ENCODE measurements at places on chromosomes 6 and 20. TPM values are rescaled to one million over a fixed set of nuclear protein-coding genes. Genes with fewer than 3 reads are reported as not detected.

The CST4 gene
- not detected for polyA plus RNA-seq

The FABP7 gene
- 0.17 TPM for polyA plus RNA-seq

The ENPP4 gene
- polyA plus RNA-seq: 39.6 TPM

The ESR1 gene
- 0.19 TPM for polyA plus RNA-seq

The TULP1 gene
- polyA plus RNA-seq: not detected

The EFCAB8 gene
- polyA plus RNA-seq: not detected

The TLDC2 gene
- 0.15 TPM for polyA plus RNA-seq

The METTL24 gene
- polyA plus RNA-seq: not detected

The FHL5 gene
- 1.5 TPM for polyA plus RNA-seq

The PNLDC1 gene
- 0.04 TPM for polyA plus RNA-seq

The CDSN gene
- polyA plus RNA-seq: not detected

The RNF182 gene
- not detected for polyA plus RNA-seq

The C4B gene
- 33.0 TPM for polyA plus RNA-seq

The SIRPD gene
- polyA plus RNA-seq: not detected

The AIF1 gene
- polyA plus RNA-seq: 18.4 TPM

- no peak for DNase-seq
Observed at GRCh38 chr6:54981276-54981609, 134.7 kb downstream of the FAM83B start.

GRCh38 chr20:20395903-20396568 lies 28.1 kb downstream of the INSM1 start:
- DNase-seq: no peak

DNA sequence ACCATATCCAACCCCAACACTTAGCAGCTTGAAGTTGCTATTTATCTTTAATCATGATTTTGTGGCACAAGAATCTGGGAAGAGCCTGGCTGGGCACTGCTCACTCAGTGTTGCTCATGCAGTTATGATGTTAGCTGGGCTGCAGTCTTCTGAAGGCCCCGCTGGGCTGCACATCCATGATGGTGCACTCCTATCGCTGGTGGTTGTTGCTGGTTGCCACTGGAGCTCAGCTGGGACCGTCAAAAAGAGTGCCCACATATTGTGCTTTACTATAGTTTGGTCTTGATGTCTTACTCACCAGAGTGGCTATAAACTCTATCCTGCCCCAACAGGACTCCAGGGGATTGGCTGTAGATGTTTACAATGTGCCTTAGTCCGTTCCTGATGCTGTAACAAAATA lies 137.8 kb downstream of the PCSK2 start:
- no peak for DNase-seq

DNA sequence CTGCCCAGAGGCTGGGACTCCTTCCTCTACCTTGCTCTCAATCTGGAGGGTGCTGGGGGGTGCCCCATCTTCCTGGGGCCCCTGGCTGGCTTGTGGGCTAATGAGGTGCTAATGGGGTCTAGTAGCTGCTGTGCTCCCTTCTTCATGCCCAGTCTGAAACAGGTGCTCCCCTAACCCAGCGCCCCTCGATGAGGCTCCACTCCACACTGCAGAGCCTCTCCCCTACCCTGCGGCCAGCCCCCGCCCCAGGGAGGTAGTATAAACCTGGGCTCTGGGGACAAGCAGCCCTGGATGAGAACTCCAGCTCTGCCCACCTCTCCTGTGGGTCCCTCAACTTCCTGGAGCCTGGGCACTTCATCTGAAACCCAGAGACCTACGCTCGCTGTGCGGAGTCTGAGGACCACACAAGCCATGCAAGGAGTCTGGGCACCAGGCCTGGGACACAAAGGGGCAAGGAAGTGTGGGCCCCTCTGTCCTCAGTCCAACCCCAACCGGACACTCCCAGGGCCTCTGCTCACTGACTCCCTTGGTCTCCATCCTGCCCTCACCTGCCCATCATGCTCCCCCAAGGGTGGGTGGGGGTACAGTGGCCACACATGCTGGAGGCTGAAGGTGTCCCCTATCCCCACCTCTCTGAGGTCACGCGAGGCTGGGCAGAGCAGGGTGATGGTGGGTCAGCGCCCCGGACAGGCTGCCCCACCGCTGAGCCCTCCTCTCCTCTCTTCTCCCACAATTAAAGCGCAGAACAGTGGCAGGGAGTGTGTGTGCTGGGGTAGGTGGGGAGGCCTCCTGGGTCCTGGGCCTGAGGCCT lies 6.1 kb downstream of the RPL10A start:
- no peak for DNase-seq

DNA sequence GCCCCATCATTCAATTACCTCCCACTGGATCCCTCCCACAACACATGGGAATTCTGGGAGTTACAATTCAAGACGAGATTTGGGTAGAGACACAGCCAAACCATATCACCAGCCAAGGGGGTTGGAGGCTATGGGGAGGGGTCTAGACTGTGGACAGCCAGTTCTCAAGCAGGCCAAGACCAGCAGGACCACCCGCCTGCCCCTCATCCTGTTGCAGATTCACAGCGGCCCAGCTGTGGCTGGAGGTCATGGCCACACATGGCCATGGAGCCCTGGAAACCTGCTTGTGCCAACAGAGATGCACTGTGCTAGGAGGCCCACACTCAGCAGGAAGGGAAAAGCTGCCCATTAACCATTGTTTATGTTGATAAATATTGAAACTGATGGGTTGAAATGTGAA lies 240.5 kb downstream of the TTLL2 start:
- DNase-seq: no peak

DNA sequence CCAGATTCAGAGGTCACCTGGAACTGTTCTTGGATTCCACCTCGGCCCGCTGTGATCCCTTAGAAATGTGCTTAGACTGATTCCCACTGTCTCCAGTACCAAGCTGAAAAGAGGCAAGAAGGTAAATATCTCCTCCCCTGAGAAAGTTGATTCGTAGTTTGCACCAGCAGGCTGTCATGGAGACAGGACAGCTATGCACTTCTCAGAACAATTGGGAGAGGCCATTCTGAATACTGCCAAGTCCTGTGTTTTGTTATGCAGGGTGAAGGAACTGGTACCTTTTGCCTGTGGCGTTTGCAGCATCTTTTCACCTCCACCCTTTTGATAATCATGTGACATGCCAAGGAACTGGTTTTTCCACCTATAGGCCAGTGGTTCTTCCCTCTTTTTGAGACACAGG lies 58.2 kb upstream of the RNGTT start:
- DNase-seq: no peak

- DNase-seq: no peak
Observed at GRCh38 chr6:26554697-26555504, 16.7 kb downstream of the HMGN4 start.

DNA sequence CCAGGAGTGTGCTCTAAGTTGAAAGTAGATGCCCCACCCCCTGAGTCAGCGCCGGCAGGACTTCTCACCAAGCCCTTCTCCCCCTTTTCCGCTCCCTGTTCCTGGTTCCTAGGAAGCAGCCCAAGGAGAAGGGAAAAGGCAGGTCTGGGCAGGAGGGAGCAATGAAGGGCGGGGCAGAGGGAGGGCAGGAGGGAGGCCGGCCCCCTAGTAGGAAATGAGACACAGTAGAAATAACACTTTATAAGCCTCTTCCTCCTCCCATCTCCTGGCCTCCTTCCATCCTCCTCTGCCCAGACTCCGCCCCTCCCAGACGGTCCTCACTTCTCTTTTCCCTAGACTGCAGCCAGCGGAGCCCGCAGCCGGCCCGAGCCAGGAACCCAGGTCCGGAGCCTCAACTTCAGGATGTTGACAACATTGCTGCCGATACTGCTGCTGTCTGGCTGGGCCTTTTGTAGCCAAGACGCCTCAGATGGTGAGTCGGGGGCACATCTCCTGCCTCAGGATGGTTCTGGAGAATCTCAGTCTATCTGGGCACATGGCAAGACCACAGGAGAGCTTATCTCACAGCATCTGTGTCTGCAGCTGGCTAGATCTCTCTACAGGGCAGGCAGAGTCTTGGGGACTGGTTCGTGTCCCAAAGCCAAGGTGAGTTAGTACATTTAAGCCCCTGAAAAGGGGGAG lies at the start of gene PROCR:
PROCR (plus strand) TSS at position 320 of the 681 bp plus-strand sequence; CDS start at position 403, 83 bp downstream.
- peak; percentile 89 for DNase-seq

GRCh38 chr6:10610289-10610688 lies 84.1 kb downstream of the C6orf52 start:
- DNase-seq: peak; percentile 59

DNA sequence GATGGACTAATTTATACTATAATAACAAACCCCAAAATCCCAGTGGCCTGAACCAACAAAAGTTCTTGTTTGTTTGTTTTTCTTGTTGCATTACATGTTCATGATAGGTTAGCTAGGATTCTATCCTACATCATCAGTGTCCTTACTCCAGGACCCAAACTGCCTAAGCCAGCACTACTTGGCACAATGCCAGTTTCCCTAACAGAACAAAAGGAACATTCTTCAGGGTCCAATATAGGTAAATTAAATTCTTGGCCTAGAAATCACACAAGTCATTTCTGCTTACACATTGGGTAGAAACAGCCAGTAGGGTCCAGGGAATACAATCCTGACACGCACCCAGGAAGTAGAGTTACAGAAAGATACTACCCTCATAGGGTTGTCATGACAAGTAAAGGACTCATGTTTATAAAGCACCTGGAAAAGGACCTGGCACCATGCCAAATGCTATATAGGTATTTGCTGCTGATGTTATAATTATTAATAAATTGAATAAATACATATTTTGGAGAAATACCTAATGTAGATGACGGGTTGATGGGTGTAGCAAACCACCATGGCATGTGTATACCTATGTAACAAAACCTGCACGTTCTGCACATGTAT lies 38.8 kb downstream of the RCAN2 start:
- DNase-seq: no peak

GRCh38 chr6:12200761-12201160 lies 89.4 kb upstream of the EDN1 start:
- DNase-seq: no peak

GRCh38 chr20:25223179-25223661 lies 24.7 kb upstream of the PYGB start:
- DNase-seq: no peak

DNA sequence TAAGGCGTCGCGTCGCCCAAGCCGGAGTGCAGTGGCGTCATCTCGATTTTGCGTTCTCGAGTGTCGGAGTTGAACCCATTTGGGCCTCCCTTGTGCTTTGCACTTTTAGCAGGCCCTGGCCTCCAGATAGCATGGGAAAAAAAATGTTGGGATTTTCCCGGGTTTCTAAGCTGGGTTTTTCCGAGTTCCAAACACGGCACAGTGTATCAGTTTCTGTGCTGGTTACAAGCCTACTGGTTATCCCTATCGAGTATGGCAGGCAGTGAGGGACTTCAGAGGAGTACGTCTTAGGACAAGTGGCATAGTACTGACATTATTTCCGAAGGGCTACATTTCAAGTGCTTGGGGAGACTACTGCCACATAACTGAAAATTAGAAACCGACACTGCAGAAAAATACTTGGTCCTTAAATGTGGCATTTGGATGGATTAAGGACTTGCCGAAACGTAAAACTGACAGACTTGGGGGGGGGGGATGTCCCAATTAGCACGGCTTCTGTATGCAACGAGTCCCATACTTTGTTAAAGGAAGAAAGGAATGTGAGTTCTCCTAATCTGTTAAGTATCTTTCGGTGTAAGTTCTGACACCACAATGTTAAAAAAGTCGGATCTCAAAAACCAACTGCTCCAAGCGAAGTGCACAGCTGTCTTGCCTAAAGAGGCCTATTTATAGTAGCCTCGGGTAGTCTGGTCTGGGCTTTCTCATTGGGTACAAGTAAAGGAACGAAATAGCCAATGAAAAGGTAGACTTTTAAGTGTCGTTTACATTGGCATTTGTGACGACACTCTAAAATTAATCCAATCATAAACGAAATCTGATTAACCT lies 70.2 kb downstream of the HFE start:
- no peak for DNase-seq

- DNase-seq: peak; percentile 5
Observed at GRCh38 chr6:170106906-170107525, 183.9 kb downstream of the DLL1 start.

- no peak for DNase-seq
Observed at GRCh38 chr6:35401514-35401913, 50.6 kb upstream of the FANCE start.

DNA sequence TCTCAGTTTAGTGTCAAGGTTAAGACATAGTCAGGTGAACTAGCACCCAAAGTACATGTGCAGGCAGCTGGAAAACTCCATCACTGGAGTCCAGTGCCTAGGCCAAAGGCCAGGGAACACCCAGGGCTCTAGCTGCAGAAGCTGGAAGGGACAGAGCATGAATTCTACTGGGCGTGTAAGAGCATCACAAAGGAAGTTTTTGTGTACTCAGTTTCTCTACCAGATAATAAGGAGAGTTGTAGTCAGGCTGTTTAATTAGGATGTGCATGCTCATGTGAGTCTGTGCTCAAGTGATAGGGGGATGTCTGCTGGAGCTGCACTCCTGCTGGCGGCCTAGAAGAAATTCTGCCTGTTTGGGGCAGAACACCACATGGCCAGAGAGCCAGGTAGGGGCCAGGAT lies 8.1 kb downstream of the L3MBTL1 start:
- no peak for DNase-seq

GRCh38 chr6:11538819-11539468 lies 1.4 kb downstream of the TMEM170B start:
- DNase-seq: no peak

DNA sequence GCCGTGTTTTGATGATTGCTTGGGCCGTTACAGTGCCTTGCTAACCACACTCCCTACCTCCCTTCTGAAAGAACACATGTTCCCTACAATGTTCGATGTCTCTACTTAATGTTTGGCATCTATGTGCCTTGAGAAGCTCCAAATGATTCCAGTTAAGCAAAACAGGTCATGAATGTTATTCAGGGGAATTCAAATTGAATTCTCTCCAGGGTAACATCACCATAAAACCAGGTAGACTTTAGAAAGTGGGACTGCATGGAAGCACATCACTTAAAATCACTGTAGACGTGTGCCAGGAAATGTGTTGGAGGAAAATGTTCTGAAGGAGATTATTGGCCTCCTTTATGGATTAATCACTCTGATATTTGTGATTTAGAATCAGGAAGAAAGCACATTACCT lies 128.1 kb downstream of the ADAT2 start:
- no peak for DNase-seq

- DNase-seq: no peak
Observed at GRCh38 chr6:154763650-154764049, 30.4 kb downstream of the SCAF8 start.

DNA sequence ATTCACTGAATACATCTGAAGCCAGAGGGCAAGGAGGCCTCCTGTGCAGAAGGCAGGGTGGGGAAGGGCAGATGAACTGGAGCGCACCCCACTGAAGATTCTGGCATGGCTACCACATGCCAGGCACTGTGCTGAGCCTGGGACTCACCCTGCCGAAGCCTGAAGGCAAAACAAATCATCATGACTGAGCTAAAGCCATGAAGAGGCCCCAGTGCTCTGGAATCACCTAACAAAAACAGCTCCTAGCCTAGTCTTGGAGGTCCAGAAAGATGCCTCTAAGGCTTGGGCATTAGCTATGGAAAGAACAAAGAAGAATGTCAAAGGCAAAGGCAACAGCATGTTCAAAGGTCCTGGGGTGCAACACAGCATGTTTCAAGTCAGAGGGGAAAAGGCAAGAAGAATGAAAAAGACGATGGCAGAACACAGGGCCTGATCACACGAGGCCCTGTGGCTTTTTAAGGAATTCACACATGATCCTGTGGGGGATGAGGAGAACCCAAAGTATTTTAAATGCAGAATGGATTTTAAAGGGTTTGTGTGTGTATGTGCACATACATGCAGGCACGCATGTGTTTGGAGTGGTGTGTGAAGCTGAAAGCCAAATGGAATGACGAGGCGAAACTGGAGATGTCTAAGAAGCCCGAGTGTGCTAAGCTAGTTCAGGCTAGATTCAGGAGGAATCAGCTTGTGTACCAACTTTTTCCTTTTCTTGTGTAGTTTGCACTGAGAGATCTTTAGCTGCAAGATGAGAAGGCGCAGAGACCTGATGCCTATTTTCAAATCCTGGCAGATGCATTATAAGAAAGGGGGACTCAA lies 261.4 kb downstream of the ZNF217 start:
- DNase-seq: no peak
